ENCODE measurements at places on chromosomes 4 and X.

DNA sequence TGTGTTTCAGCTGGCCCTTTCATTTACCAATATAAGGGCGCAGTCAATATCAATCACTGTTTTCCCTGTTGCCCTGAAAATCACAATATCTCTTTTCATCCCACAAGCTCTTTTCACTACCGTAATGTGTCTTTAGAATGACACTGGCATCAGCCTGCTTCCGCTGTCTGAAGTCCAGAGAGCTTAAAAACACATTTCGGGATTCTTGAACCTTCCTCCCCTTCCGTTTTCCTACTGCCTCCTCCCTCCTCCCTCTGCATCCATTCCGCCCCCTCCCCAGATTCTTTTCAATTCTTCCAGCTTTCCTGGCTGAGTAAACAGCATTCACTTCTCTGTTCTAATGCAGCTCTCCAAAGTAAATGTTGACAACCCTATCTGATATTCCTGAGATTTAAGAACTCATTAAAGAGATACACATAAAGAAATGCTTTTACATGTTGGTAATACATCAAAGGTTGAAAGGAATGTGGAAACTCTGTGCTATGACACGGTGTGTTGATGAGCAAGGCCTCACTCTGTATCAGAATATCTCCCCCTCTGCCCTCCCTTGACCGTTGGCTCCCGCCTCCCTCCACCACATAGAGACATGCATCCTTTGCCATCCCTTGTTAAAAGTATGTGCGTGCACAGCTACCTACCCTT, 83.5 kb upstream of the SPRY1 start:
- DNase-seq: no peak

- no peak for DNase-seq
These were observed 147.4 kb downstream of the CDS1 start for GRCh38 chr4:84730375-84730774.

GRCh38 chr4:102114118-102114630, 231.1 kb downstream of the SLC39A8 start:
- DNase-seq: no peak

DNA sequence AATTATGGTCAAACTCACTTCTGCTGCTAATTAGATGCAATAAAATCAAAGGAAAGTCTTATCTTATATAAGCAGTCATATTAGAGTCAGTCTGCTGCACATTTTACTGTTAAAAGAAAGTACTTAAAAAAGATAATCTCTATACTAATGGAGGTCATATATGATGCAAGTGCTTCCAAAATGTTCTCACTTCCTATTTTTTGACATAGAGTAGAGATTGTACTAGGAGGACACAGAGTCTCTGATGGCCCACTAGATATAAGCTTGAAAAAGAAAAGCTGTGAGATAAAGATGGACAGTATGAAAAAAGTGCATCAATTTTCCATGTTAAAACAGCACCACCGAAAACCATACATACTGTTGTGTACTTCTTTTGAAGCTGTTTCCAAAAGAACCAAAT, 196.9 kb downstream of the KLHL13 start:
- DNase-seq: no peak

DNA sequence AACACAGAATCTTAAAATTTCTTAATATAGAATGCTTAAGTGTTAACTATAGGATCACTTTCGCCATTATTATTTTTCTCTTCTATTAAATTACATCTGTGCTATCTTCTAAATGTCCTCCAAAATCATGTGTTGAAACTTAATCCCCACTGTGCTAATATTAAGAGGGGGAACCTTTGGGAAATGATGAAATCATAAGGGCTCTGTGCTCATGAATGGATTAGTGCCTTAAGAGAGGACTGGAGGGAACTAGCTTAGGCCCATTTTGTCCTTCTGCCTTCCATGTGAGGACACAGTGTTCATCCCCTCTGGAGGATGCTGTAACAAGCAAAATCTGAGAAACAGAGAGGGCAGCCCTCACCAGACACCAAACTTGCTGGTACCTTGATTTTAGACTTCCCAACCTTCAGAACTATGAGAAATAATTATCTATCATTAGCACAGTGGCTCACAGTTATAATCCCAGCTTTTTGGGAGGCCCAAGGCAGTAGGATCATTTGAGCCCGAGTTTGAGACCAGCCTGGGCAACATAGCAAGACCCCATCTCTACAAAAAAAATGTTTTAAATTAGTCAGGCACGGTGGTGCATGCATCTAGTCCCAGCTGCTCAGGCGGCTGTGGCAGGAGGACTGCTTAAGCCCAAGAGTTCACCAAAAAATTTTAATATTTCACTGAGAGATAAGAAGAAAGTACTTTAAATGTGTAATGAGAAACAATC, 26.3 kb downstream of the KLHL8 start:
- DNase-seq: no peak

DNA sequence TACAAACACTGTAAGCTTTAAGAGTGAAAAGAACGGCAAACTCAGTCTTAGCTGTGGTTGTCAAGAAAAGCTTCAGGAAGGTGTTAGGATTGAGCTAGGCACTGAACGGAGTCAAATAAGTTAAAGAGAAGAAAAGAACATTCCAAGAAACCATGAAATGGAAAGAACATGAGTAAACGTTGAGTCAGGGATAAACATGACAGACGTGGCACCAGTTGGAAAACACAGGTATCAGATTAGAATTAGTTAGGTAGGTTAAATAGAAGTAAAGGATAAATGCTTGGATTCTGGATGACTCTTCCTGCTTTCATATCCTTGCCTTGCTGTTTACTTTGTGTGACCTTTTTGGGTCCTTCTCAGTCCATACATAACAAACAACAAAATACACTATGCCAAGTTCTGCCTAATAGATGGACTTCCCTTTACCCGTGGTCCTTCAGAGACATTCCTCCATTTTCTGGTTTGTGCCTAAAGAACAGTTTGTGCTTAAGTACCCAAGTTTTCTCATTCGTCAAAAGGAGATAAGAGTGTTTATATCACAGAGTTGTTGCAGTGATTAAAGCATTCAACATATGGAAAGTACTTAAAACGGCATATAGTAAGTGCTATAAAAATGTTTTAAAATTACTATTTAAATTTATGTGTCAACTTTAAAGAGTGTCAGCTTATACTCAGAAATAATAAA, 446.9 kb downstream of the TMA16 start:
- no peak for DNase-seq

DNA sequence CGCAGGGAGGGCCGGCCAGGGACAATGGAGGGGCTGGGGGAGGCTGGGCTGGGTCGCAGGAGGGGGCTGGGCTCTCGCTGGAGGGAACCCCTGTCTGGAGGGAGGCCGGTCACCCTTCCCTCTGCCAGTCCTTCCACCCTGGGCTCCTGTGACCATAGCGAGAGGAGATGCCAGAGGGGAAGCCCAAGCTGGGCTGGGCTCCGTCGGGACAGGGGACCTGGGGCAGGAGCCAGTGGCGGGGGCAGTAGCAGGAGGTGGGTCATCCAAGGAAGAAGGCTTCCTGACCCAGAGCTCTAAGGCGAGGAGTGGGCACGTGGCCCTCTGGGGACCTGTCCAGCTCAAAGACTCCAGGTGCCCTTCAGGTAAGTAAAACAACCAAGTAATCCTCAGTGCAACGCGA, 16.9 kb downstream of the CTAG1B start:
- no peak for DNase-seq

DNA sequence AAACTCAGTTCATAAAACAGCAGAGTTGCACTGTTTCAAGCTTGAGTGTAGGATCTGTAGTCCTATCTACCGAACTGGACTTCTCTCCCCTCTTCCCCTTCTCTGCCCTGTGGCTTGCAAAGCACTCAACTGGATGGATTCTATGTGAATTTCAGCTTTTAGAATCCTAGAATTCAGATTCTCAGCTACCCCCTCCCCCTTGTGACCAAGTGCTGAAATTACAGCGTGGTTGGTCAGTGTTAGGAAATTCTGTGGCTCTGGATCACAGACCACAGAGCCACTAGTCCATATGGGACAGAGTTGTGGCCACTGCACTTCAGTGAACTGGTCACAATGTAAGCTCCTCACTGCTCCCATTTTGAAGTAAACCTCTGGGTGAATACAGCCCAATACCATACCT, 64.6 kb upstream of the TRPC5 start:
- no peak for DNase-seq

DNA sequence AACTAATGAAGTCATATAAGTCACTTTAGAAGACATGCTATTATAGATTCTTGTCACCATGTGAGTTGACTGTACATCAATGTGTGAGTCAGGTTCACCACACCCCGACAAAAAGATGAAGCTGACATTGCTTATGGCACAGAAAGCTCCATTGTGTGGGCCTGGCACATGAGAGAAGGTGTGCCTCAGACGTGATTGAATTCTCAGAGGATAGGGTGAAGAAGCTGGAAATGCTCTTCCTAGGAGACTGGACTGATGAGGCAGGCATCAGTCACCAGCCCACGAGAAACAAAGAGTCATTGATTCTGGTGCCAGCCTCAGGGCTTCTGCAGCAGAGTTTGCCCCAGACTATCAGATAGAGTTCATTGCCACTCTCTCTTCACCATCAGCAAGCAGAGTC, 35.9 kb upstream of the LRAT start:
- DNase-seq: no peak

- DNase-seq: no peak
These were observed 469.1 kb downstream of the GBA3 start for GRCh38 chr4:23161787-23162186.

GRCh38 chrX:10615931-10616774, 4.2 kb downstream of the MID1 start:
- no peak for DNase-seq

DNA sequence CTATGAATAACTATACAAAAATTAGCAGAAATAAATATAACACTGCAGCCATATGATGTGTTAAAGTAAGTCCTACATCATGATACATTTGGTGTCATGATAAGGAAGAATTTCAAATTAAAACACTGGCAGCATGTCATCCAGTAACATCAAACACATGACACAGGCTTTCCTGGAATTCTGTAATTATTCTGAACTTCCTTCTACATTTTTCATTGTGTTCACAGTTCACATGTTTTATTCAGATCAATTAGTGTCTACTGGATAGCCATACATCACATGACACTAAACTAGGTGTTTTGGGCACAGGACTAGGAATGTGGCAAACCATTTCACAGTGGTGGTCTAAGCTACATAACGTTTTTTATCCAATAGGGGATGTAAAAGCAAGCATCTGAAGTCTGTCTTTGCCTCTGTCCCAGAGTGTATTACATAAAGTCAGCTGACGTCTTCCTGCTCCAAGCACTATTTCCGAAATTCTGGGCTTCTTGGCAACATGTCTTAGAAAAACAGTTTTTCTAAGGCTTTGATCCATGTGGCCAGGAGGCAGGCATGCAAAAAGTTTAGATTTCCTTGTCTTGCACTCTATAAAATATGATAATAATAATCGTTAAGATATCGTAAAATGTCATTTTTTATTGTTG, 707.9 kb downstream of the CENPC start:
- no peak for DNase-seq

GRCh38 chr4:183183906-183184535, 85.0 kb downstream of the WWC2 start:
- no peak for DNase-seq

Measured in NCI-H187 (cell line).